HL-60 (cell line): ENCODE measurements at places on chromosomes 2 and 18.

- no peak for DNase-seq
These were observed 57.6 kb downstream of the CYTIP start for GRCh38 chr2:157386247-157386646.

DNA sequence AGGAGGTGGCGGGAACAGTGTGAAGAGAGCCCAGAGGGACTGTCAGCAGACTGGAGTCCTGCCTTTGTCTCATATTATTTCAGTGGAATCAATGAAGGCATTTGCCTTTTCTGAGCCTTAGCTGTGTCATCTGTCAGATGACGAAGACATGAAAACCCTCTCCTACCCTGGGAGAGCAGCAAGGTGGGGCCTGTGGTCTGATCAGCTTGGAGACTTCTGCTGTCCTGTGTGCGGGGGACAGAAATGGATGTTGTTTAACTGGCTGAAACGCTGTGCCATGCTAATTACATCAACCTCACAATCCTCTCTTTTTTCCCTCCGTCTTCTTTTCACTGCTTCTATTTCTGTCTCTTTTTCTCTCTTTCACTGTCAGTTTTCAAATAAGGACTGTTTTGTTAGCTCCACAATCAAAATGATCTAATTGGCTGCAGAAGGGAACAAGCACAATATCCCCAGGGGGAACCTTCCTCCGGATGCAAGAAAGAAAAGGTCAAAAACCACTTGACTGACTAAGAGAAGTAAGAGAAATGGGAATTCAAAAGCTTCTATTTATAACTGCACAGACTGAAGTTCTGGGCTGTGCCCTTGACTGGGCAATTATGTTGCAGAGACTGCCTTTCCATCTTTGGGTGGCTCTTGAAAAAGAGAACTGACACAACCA is 340.1 kb downstream of the CLIP4 start:
- DNase-seq, result no peak

- no peak for DNase-seq
These were observed 23.9 kb downstream of the RBKS start for GRCh38 chr2:27866237-27866636.

- no peak for DNase-seq
These were observed 4.9 kb downstream of the KLHL30 start for GRCh38 chr2:238143239-238143951.

DNA sequence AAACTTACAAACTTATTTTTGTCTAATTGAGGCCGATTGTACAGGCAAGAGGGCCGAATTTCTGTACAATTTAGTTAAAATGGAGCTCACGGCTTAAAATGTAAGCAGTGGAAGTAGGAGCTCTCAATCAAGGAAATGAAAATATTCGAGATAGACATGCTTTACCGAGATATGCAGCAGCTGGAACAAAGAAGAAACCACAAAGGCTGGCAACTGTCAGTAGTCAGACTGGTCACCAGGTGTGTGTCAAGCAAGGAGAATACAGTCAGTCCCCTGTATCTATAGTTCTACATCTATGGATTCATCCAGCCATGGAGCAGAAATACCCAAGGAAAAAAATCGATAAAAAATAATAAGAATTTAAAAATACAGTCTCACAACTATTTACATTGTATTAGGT is 122.6 kb downstream of the WDSUB1 start:
- DNase-seq, result no peak

DNA sequence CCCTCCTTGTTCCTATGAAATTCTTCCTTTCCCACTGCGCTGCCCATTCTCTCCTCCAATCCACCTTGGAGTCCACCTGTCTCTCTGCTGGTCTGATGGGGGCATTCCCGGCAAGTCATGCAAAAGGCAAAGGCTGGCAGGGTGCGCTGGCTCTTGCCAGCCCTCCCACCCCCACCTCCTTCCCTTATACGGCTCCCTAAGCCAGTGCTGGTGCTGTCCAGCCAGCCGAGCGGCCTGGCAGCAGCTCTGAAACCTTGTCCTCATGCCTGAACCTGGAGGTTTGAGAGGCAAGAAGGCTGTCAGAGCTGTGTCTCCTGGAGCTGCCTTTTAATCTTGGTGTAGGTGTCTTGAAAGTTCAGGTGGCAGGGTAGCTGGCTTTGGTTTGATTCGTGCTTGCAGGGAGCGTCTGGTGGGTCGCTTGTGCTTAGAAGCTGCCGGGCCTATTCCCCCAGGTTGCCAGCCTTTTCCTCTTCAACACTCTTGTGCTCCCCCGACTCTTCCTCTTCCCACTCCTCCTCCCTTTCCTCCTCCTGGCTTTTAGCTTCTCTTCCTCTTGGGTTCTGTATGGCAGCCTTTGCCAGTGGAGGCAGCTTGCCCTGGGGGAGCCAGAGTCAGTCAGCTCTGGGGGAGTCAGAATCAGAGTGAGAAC is 748 bp downstream of the LIPG start:
- no peak for DNase-seq

DNA sequence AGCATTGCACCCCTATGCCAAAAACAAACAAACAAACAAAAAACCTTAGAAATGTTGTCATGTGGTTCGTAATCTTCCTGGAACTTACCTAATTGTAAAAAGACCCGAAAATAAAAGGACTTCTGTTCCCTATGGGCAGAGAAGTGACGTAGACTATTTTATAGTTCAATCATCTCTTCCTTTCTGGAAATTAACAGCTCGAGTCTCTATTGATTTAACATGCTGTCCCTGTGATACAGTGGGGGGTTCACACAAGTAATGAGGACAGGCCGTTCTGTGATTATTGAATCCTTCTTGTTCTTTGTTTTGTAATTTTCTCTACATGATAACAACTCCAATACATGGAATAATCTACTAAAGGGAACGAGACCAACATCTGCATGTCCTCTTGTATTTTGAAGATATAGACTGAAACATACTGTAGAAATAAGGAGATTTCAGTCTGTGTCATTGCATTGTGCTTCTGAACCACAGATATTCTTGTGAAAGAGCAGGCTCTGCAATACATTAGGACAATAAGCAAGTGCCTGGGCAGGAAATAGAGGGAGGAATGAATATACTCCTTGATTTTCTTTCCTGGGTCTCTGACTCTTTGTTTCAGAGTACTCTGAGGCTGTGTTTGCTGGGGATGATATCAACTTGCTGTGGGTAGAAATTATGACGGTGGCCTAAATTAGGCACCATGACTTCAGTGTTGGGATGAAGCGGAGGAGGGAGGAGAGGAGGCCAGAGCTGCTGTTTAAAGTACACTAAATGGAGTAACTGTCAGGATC is 65.7 kb upstream of the PPM1B start:
- no peak for DNase-seq

GRCh38 chr2:163455815-163456214 is 280.0 kb downstream of the FIGN start:
- no peak for DNase-seq

GRCh38 chr18:9890957-9891356 is 5.2 kb downstream of the TXNDC2 start:
- no peak for DNase-seq
